ENCODE measurements at places on chromosomes 1 and 21.

DNA sequence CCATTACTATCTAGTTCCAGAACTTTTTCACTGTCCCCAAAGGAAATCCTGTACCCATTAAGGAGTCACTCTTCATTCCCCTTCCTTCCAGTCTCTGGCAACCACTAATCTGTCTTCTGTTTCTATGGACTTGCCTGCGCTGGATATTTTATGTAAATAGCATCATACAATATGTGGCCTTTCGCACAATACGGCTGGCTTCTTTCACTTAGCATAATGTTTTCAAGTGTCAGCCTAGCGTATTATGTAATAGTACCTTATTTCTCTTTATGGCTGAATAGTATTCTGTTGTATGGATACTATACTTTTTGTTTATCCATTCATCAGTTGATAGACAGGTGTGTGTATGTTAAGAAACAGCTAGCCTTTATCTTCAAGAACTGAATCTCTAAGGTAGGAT lies 14.3 kb downstream of the ATF3 start:
- DNase-seq = no peak

- DNase-seq = peak; percentile 15
Observed at GRCh38 chr1:59198564-59198963, 98.3 kb upstream of the FGGY start.

- DNase-seq = no peak
Observed at GRCh38 chr21:34761758-34762330, 93.0 kb downstream of the CLIC6 start.

GRCh38 chr1:85321237-85321964 lies 45.0 kb upstream of the BCL10 start:
- no peak for DNase-seq

- DNase-seq = no peak
Observed at GRCh38 chr1:7253988-7254587, 468.8 kb downstream of the CAMTA1 start.

DNA sequence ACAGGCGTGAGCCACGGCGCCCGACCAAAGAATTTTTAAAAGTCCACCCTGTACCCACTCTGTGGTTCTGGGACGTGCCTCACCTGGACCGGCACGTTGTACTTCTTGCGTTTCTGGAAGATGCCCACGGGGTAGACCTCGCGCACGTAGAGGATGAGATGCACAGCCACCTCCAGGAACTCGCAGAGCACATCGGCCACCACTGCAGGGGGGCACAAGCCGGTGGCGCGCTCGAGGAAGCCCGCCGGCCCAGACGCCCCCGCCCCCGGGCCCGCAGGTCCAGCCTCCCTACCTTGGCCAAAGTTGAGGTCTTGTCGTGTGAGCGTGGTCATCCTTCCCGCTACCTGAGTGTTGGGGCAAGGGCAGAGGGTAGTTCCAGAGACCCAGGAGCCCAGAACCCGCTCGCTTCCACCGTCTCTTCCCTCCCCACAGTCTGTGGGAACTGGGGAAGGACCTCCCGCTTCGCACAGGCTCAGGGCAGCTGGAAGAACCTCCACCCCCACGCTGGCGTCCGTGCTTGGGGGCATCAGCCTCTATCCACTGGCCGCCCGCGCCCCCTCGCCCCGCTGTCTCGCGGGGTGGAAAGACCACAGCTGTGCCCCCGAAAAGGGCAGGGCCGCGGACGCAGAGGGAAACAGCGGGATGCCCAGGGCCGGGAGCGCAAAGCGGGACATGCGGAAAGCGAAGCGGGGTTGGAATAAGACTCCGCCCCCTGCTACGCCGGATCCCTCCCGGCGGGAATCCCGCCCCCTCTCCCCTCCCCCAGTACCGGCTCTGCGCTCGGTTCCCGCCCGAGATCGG lies 478 bp downstream of the MAD2L2 start:
- DNase-seq = no peak

DNA sequence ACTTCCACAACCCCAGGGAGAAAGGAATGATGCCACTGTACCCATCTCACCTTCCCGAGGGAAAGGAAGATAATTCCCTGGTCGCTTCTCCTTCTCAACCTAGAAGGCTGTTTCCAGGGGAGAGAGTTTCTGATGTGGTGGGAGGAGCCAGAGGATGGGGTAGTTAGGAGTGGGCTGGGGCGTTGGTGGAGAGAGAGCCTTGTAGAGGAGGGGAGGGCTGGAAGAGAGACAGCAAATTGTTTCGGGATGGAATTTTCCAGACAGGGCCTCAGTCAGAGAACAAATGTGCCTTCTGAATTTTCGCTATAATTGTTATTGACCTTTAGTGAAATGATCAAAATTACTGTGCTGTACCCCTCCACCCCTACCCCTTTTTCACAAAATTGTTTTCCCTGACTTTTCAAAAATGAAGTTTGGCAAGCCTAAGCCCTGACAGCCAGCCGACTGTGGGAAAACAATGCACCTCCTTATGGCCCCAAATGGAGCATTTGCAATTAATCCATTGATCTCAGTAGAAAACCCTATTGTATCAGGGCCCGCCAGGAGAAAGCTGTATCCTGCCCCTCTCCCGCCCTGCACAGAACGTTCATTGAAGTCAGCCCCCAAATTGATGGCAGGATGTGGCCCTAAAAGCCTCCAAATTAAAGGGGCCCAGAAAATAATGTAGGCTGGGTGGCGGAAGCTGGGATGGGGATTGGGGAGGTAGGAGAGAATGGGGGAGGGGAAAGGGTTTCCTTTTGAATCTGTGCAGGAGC lies 69.1 kb upstream of the JUN start:
- no peak for DNase-seq

DNA sequence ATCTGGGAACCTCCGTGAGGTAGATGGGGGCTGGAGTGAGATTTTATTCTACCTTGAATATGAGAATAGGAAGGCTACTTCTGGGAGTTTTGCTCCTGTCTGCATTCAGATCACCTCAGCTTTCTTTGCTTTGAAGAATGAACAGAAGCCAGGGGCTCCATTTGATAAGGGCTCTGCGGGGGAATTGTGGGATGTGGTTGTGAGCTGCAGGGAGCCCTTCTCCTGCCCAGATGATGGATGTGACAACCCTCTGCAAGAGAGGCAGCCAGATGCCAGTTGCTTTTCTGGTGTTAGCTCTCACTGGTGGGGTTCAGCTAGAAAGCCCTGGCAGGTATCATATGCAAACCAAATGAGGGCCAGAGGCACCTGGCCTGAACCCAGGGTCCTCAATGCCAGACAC lies 21.5 kb downstream of the IER5 start:
- peak; percentile 70 for DNase-seq

- no peak for DNase-seq
Observed at GRCh38 chr1:190098756-190099155, 378.9 kb downstream of the BRINP3 start.

DNA sequence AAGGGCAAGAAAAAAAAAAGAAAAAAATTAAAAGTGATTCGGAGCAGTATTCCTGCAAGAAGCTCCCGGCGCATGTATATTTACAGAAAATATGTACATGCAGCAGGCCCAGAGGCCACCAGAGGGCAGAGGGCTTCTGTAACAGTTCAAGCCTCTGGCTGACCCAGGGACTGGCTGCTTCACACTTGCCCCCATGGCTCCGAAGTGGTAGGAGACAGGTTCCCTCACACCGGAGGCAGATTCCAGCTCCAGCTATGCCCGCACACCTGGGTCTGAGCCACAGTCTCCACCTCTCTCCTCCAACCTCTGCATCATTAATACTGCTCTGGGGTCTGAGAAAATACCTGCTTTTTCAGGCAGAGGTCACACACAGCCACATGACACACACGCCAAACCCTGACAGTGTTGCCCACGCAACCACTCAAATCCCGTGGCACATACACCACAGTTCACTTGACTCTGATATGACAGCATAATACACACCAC lies 2.2 kb upstream of the ARHGAP30 start:
- no peak for DNase-seq

- DNase-seq = no peak
Observed at GRCh38 chr1:238778113-238778512, 608.3 kb upstream of the CHRM3 start.

- no peak for DNase-seq
Observed at GRCh38 chr1:245520611-245521010, 365.8 kb downstream of the KIF26B start.

- peak; percentile 81 for DNase-seq
Observed at GRCh38 chr1:91777630-91778300, 108.2 kb downstream of the TGFBR3 start.

GRCh38 chr1:231000639-231001038 lies 21.7 kb downstream of the ARV1 start:
- DNase-seq = no peak

DNA sequence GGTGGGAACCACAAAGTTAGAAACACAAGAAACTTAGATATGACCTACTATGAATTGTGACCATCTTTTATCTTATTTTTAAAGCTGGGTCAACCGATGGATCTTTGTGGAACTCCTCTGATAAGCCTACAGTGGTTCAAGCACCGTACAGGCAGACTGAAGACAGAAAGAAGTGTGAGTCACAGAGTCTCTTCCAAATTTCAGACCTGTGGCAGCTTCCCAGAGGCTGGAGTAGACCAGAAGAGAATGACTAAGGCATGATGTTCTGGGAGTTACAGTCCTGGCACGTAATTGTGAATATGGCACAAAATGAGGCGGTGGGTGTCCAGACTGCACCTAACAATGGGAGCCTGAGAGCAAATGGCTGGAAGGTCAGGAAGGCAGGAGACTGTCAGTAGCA lies 70.0 kb downstream of the LMO4 start:
- no peak for DNase-seq

GRCh38 chr1:72284348-72285073 lies 2.2 kb upstream of the NEGR1 start:
- no peak for DNase-seq

- peak; percentile 50 for DNase-seq
Observed at GRCh38 chr1:152440635-152441471, 26.8 kb upstream of the CRNN start.

- DNase-seq = no peak
Observed at GRCh38 chr1:187262731-187263130, 434.0 kb downstream of the PLA2G4A start.

GRCh38 chr21:31556662-31557061 lies 102.8 kb upstream of the SOD1 start:
- DNase-seq = no peak

- DNase-seq = no peak
Observed at GRCh38 chr1:93608187-93609109, 73.2 kb downstream of the BCAR3 start.

GRCh38 chr1:118963138-118963455 lies 25.0 kb downstream of the TBX15 start:
- DNase-seq = no peak

GRCh38 chr1:8473891-8474300 lies 156.0 kb downstream of the SLC45A1 start:
- no peak for DNase-seq

DNA sequence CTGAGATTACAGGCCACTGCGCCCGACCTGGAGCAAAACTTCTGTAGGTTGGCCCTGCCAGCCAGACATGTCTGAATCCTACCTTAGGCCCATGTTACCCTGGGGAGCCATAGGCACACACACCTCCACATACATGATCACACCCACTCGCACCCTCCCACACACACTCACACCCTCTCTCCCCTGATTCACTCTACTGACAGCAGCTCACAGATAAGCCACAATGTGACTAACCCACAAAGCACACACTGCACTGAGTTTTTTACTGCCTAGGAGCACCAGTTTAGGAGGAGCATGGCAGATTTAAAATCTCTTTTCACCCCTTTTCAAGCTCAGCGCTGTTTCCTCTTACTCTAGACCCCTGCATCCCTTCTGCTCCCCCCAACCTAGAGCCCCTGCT lies 41.7 kb downstream of the SLC30A1 start:
- no peak for DNase-seq

GRCh38 chr1:69947837-69948236 lies 257.5 kb downstream of the LRRC40 start:
- DNase-seq = no peak

- no peak for DNase-seq
Observed at GRCh38 chr1:233244183-233244582, 51.3 kb downstream of the PCNX2 start.

DNA sequence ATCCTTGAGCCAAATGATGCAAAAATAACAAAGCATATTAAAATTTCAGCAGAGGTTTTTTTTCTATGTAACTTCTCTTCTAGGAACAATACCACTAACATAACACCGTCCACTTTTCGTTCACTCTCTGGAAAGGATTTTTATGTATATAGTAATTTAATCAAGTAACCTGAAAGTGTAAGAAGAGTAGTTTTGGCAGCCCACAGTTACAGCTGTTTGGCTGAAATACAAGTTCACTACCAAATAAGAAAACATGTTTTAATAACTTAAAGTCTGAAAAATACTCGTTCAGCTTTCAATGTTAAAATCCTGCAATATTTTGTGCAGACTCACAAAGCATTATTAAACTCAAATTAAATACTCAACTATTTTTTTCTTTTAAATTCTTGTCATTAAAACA lies 896.8 kb upstream of the ADGRL4 start:
- no peak for DNase-seq

- no peak for DNase-seq
Observed at GRCh38 chr21:16537501-16537900, 807.7 kb downstream of the USP25 start.

- no peak for DNase-seq
Observed at GRCh38 chr1:147287133-147287865, 44.8 kb downstream of the CHD1L start.

GRCh38 chr1:85756864-85757263 lies 48.6 kb upstream of the ZNHIT6 start:
- DNase-seq = no peak

DNA sequence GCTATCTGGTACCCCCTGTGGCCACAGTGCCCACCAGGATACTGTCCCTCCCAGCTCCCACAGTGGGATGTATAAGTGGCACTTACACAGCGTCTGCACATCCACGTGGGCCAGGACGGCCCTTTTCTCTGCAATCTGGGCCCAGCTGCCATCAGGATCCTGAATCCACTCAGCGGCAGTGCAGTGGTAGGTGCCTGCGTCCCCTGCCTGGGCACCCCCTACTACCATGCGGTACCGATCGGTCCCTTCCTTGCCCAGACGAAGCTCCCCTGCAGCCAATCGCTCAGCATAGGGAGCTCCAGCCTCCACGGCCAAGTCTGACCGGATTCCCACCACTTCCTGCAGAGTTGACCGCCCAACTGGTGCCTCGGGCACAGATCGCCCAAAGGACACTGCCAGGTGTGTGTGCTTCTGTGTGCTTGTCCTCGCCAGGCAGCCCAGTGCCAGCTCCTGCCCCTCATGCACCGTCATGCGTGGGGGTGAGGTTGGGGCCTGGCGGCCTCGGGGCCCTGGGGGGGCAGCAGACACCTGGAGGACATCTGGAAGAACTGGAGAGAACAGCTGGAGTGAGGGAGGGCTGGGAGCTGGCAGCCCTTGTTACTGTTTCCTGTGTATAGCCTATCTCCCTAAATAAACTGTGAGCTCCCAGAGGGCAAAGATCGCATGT lies 4.7 kb downstream of the IGSF8 start:
- DNase-seq = peak; percentile 37

DNA sequence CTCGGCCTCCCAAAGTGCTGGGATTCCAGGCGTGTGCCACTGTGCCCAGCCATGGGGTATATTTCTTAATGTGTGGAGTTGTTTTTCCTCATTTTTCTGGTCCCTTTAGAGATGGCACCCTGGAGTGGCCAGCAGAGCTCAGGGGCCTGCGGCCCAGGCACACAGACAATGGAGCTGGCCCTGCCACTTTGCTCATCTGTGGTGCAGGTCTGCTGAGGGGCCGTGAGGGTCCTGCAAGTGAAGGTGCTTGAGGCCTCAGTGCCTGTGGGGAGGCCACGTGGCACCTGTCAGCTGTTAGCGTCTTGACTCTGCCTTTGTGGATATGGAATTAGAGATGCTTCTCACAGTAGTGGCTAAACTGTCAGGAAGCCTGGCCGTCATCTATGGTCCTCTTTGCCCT lies 7.5 kb downstream of the COL18A1 start:
- DNase-seq = no peak

- no peak for DNase-seq
Observed at GRCh38 chr1:183463566-183463965, 8.7 kb upstream of the SMG7 start.
